Stimulated activated CD8-positive, alpha-beta memory T cell treated with anti-CD3 and anti-CD28 coated beads, Interleukin-7, amount 100 ng/mL, for 4 hours (primary cell): ENCODE measurements at places on chromosomes 5 and 9.

DNA sequence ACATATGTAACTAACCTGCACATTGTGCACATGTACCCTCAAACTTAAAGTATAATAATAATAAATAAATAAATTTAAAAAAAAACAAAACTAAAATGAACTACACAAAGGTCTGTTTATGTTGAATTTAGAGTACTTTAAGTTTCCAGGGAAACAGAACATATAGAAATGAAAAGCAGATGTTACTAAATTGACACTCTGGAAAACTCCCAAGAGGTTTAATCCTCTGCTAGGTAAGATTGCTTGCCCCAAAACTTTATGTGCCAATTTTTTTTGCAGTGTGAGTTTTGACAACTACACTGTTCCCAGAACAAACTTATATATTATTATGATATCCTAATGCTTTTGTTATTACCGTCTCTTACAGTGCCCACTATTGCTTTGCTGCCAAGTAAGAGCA, 134.3 kb upstream of the MRPS30 start:
- no peak for DNase-seq

DNA sequence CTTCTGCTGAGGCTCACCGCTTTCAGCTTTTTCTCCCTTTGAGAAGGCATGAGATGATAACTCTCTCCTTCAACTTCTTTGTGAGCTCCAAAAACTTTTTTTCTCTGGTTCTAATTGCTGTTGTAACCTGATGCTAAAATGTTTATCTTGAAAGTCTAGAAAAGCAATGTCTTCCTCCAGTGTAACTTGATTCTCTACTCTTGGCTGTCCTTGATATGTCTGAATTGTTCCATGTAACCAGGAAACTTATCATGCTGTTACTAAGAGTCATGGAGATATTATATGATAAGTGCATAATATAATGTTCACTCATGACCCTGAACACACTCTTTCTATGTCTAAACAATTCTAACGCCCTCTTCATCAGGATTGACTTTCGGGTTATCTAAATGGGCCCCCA, 128.0 kb upstream of the ABCA1 start:
- DNase-seq = no peak

DNA sequence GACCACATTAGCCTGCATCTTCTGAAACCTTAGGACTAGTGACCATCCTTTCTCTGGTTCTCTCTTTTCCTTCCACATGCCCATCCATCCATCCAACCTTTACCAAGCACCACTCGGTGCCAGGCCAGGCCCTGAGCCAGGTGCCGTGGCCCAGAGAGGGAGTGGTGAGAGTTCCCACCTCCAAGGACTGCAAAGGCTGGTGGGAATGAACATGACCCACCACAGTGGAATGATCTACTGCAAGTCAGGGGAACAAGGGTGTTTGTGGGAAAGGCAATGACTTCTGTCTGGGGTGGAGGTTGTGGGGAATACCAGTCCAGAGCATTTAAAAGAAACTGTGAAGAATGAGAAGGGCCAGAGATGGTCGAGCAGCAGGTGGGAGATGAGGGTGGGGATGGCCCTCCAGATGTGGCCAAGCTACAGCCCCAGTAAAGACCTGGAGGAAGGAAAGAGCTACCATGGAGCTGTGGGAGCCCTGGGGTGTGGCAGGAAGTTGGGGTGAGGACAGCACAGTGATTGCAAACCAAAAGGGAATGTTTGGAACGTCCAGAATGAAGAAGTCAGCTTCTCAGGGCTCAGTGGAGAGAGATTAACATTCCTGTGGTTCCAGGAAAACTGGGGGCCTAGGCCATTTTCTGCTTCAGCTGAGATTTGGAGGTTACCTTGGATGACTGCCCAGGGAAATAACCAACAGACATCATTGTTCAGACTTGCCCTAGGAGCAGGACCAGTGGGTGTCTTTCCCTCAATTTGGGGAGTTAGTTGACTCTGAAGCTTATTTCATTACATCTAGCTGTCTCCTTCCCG, 30.7 kb upstream of the CORO2A start:
- DNase-seq = no peak

- DNase-seq = no peak
Observed at GRCh38 chr5:39341896-39342295, 22.4 kb downstream of the C9 start.

- no peak for DNase-seq
Observed at GRCh38 chr9:81455462-81456219, 233.7 kb downstream of the TLE1 start.

DNA sequence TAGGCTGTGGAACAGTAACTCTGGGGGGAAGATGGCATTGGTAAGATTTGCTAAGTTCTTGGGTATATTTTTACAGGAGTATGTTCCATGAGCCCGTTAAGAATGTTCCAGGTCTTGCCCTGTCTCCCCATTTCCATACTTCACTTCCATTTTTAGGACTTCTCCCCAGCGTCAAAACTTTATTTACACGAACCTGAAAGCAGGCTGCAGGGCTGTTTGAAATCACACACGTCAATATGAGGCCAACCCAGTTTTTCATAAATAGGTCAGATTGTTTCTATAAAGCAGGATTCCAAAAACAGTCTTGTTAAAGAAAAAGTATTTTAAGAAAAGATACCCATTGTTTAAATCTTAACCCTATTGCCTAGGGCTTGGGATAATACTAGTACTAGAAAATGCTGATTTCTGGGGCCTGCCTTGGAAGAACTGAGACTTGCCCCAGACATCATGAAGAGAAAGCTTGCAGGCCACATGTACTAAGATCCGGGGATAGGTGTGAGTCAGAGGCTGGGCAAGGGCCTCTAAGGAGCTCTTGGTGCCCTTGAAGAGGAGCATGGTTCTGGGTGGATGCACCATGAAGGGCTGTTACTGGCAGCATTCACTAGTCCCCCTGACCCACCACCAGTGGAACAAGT, 24.2 kb downstream of the TRIO start:
- no peak for DNase-seq

- DNase-seq = no peak
Observed at GRCh38 chr5:32542216-32543059, 42.9 kb upstream of the SUB1 start.

DNA sequence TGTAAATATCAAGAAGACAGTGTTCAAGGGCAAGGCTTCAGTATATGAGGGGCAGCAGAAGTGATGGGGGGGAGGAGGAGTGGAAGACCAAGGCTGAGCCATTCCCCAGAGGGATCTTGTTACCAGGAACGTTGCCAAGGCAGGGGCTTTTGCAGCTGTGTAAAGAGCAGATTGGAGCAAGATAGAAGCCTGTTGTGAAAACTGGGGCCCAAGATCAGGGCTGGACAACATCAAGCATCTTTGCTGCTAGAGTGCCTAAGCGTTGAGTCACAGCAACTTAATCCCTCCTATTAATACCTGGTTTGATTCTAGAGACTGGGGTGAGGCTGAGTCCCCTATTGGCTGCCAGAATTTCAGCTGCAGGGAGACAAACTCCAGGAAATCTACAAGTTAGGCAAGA, 18.4 kb upstream of the ERCC6L2 start:
- DNase-seq = no peak
